Activated naive CD4-positive, alpha-beta T cell (primary cell): ENCODE measurements at places on chromosomes 6 and 20.

GRCh38 chr6:138145402-138145801, 16.3 kb upstream of the ARFGEF3 start:
- no peak for DNase-seq

GRCh38 chr6:8082954-8083858, 19.0 kb upstream of the BLOC1S5 start:
- no peak for DNase-seq

DNA sequence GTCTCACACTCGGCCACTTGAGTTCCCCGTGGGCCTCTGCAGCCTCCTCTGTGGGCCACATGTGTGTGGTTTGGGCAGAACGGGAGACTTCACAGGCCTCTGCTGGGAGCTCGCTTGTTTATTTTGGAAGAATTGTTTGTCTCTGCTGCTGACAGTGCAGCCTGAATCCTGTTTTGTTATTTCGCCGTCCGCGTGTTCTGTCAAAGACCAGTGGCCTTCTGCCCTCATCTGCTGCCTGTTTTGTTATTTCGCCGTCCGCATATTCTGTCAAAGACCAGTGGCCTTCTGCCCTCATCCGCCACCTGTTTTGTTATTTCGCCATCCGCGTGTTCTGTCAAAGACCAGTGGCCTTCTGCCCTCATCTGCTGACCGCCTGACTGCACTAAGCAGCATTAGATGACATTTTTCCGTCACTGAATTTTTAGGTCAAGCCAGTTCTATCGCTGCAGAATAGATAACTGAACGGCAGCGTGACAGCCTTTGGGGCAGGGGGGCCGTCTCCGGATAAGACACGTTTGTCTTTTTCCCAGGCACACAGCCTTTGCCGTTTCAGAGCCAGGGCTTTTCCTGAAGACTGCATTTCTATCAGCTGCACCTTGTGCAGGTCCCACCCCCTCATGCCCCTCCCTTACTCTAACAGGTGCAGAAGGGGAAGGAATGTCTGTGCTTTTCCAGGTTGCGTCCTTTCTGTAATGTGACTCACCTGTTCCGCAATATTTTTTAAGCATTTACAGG, 158.5 kb upstream of the AFDN start:
- DNase-seq = no peak

DNA sequence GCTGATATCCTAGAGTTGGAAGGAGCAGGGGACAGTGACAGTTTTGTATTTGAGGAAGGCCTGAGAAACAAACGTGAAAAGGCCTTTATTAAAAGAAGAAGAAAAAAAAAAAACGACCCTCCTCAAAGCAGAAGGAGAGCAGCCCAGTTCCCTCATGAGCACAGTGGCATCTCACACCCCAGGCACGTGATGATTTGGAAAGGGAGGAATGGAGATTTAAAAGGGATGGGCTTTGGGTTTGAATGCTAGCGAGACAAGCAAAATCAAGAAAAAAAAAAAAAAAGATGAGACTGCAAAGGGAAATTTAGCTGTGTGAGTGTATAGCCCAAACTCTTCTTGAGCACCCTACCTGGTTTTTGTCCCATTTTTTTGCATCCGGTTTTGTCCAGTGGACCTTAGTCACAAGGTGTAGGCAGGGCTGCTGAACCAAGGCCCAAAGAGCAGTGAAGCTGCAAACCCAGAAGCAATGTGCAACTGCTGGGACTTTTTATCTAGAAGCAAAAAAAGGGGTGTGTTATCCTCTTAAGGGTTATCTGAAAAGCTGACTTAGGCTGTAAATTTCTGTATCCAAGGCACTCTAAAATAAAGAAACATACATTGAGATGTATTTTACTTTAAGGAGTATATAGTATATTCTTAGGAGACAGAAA, 54.5 kb upstream of the RREB1 start:
- no peak for DNase-seq
